ENCODE measurements at places on chromosomes 12 and 14.

GRCh38 chr14:59254911-59255545 is 66.6 kb downstream of the DAAM1 start:
- DNase-seq = no peak

GRCh38 chr14:87052646-87053225 is 940.2 kb downstream of the GALC start:
- DNase-seq = no peak

DNA sequence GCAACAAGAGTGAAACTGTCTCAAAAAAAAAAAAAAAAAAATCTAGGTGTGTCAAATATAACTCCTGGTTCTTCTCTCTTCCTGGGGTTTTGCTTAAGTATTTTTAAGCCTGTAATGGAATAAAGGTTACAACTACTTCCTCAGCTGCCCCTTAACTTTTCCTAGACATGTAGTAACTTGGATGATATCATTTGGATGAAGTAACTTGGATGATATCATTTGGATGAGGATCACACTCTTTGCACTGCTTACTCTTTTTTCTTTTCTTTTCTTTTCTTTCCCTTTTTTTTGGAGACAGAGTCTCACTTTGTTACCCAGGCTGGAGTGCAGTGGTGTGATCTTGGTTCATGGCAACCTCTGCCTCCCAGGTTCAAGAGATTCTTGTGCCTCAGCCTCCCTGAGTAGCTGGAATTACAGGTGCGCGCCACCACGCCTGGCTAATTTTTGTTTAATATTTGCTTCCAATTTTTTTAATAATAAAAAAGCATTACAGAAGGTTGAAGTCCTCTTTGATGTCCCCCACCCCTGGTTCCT is 775 bp upstream of the FAM186A start:
- DNase-seq = no peak

DNA sequence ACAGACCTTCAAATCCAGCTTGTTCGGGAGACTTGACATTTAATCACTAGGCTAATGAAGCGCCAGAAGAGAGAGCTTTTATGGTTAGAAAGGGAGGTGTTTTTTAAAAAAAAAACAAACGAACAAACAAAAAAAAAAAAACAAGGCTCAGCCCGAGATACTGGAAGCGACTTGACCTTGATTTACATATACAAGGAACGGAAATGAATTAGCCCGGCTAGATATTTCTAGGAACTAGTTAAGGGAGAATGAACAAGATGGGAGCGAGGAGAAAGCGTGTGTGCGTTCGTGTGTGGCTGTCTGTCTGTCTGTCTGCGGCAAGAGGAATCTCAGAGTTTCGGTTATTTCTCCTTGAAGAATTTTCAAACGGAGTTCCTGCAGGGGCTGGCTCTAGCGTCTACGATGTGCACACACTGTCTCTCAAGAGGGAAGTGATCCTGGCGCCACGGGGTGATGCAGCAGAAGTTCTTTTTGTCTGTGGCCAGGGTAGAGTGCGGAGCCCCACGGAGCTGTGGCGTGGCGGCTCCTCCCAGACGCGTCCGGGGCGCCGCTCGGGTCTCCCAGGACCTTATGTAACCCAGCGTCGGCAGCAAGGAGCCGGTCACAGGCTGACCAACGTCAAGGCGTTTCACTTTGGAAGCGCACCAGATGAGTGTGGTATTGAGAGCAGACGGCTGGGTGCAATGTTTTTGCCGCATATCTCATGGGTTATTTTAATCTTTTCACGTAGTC is 18.8 kb downstream of the SOCS2 start:
- DNase-seq = peak; percentile 88

DNA sequence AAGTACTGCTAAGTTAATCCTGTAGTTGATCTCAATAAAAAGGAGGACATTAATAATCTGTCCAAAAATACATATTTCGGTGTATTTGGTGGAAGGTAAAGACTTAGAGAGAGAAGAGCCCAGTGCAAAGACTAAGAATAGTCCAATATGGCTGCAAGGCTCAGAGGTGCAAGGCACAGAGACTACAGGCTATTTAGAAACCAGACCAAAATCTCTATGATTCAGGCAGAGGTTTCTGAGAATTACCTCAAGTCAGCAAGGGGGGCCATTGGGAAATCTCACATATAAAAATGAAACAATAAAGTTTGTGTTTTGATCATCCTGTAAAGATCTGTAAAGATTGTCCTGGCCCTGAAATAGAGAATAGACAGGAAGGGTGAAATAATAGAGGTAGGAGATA is 1173.0 kb downstream of the VRK1 start:
- no peak for DNase-seq

DNA sequence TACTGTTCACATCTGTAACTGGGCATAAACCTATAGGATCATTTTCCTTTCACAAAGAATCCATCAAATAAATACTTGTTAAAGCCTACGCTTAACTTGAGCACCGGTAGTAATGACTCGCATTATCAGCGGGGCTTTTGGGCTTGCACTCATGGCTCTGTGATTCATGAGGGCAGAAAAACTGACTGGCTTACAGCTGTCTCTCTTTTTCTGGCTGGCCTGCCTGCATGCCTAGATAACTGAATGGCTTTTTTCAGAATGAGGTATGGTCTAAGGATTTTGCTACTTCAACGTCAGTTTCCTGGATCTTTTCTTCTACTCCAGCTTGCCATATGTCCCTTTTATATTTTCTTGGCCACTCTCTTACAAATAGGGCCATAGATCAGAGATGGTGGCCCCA is 531.1 kb downstream of the NRXN3 start:
- no peak for DNase-seq

DNA sequence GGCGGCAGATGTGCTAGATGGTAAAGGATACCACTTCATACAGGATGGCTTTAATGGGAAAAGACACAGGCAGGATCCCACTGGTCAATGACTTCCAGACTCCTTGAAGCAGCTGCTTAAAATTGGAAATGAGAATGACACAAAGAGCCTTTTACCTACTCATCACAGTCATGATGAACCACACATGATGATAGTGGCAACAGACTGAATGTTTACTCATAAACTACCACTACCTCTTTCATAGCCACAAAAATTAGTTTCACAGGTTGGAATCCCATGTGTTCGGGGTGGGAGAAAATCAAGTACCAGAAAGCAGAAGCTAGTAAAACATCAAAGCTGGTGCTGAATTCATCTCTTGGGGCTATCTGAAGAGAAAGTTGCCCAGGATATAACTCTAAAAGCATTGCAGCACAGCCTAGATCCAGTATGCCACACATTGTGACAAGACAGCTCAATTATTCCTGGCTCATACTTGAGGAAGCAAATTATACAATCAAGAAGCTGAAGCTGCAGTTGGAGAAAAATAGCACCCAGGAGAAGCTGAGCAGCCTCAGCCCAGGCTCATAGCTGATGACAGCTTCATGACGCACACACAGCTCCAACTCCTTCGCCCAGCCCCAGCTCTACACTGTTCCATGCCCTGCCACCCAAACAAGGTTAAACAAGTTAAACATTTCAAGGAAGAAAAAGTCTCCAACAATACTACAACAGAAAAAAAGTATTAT is 29.0 kb upstream of the C12orf50 start:
- DNase-seq = no peak

GRCh38 chr12:94260717-94261116 is 112.3 kb downstream of the PLXNC1 start:
- DNase-seq = no peak

GRCh38 chr14:88002421-88003075 is 2.4 kb upstream of the GPR65 start:
- DNase-seq = no peak

- DNase-seq = no peak
Observed at GRCh38 chr12:130573766-130574165, 142.3 kb downstream of the RIMBP2 start.

- no peak for DNase-seq
Observed at GRCh38 chr14:31884238-31884637, 192.9 kb upstream of the ARHGAP5 start.

DNA sequence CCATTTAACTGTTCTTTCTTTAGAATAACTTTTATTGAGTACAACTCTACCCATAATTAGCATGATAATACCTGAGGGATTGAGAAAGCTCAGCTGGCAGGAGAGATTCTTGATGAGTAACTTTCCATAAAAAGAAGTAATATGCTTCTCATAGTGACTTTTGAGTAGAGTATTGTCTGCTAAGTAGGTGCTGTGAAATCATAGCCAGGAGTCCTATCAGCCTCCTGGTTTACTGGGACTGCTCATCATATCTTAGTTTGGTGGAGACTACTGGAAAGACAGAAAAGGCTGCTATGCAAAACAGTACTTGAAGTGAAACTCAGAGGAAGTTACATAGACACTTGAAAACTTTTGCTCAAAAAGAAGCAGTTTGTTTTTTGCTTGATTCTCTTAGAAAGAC is 113.3 kb upstream of the ATP2B1 start:
- DNase-seq = no peak

GRCh38 chr14:101781240-101782061 is 19.9 kb downstream of the PPP2R5C start:
- no peak for DNase-seq
